PC-9 (cell line): ENCODE measurements at places on chromosomes 13 and 19.

DNA sequence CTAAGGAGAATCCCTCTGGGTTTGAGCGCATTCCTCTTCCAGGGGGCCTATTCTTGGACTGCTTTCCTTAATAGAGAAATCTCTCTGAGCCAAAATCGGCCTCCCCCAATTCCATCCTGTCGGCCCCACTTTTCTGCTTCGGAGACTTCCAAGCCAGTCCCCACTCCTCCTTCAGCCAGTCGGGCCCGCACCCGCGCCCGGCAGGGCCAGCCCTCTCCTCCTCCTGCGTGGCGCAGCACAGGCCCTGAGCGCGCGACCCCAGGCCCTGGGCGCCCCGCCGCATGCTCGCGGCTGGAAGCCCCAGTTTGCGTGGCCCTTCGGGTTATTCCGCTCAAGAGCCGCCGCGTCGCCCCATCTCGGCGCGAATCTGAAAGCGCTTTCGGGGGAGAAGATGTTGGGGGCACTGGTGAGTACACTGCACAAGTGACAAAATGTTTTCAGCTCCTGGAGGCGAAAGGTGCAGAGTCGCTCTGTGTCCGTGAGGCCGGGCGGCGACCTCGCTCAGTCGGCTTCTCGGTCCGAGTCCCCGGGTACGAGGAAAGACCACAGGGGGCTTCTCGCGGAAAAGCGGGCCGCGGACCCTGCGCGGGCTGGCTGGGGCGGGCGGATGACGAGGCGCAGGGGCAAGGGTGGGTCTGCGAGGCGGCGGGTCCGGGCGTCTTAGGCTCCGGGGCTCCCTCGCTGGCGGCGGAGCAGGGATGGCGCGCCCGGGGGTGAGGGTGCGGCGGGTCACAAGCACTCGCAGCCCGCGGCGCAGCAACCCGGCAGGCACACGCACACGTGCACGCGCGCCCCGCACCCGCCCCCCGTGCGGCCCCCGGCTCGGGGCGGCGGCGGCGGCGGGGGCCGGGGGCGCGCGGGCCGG lies at the start of gene IL17D:
Gene IL17D (plus strand): TSS at position 785 of the 865 bp plus-strand sequence. CDS start 303 bp downstream, outside the sequence.
- peak; percentile 5 for DNase-seq

DNA sequence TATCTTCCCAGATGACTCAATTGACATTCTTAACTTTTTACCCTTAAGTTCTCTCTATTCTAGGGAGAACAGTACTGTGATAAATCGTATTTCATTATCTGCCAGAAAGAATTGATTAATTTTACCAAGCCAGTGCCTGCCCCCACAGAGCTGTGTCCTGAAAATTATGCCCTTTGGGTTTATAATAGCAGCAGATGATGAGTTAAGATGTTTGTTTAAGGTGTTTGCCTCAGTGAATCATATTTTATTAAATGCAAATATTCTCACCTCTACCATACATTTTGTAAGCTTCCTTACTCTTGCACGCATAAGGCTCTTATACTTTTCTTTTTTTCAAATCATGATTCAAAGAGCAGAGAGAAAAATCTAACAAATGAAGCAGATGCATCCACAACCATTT lies 318.6 kb downstream of the DCT start:
- no peak for DNase-seq

DNA sequence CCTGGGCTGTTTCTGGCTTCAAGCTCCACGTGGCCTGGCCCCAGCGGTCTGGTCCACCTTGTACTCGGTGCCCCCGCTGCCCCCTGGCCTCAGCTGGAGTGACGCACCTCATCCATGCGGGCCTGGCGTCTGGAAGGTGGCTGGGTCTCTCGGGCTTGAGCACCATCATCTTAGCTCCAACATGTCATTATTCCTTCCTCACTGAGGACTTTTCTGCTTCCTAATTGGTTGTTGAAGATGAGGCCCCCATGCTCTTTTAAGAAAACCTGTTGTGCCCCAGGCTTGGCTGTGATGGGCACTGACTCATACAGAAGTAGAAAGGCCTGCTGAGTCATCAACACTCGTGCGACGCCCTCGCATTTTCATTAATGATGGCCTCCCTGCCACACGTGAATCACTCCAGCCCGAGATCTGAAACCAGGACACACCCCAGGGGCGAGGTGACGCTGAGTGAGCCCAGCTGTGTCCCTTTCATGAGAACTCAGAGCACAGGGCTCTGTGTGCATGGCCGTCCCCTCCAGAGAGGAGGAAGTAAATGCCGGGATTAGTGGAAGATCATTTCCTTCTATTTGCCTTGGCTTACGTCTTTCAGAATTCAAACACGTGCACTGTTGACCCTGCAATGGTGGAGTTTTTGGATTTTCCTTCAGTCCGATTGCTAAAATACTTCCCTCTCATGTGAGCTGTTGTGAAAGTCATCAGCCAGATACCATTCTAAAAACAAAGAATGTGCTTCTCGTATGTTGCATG lies 14.0 kb upstream of the GJA3 start:
- peak; percentile 97 for DNase-seq

DNA sequence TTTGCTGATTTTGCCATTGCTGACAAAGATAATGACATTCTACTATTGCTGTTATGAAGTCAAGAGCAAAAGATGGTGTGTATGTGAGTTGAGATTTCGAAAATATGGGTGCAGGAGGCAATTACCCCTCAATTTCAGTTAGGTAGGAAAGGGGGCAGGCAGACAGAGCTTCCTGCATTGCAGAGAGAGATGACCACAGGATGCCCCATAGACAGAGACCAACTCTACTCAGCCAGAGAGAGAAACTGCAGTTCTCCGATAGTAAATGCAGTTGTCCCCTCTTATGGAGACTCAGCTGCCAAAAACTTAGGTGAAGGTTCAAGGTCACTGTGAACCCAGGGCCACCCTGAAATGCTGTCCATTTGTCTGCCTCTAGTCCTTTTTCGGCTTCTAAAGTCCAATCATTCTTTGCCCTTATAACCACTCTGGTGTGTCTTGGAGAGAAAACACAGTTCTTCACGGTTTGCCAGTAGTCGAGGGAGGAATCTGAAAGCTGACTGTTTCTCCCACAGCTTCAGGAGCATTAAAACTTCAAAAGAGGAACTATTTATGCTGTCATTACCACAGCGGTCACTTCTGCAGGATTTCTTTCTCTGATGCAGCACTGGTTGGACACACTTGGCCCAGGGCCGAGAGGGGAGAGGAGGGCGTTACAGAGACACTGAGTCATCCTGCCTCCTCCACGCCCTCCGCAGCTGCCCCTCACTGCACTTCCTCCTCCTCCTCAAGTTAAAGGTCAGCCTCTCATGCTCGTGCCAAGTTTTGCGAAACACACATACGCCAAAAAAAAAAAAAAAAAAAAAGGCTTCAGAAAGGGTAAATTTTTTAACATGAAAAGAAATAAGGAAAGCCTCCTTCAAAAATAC lies 264.3 kb downstream of the FOXO1 start:
- DNase-seq, result peak; percentile 88

- DNase-seq, result no peak
These were observed 9.1 kb downstream of the KL start for GRCh38 chr13:33025220-33025744.

- no peak for DNase-seq
These were observed 139.6 kb downstream of the CACNA1A start for GRCh38 chr19:13366529-13367143.

DNA sequence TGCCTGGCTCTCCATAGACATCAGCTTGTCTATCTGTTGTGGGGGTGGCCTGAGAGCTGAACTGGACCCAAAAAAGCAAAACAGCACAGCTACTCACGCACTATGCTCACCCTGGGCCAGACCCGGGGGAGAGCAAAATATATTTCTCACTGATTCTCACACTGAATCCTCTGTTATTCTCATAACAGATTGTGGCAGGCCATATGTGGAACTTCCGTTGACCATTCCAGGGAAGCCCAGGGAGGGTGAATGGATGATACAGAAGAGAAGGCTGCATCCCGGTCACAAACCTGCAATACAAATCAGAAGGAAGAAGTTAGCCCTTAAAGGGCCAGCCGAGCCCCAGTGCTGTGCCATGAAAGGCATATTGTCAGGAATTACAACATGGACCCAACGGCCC lies 362.5 kb downstream of the ZNF536 start:
- DNase-seq, result no peak

- DNase-seq, result peak; percentile 37
These were observed 67.9 kb downstream of the PCCA start for GRCh38 chr13:100156788-100157187.

- peak; percentile 16 for DNase-seq
These were observed 22.4 kb upstream of the EBI3 start for GRCh38 chr19:4206818-4207484.

GRCh38 chr13:80132741-80133601 lies 208.0 kb downstream of the SPRY2 start:
- peak; percentile 81 for DNase-seq

GRCh38 chr19:50450369-50451222 lies 17.9 kb downstream of the MYBPC2 start:
- DNase-seq, result no peak

DNA sequence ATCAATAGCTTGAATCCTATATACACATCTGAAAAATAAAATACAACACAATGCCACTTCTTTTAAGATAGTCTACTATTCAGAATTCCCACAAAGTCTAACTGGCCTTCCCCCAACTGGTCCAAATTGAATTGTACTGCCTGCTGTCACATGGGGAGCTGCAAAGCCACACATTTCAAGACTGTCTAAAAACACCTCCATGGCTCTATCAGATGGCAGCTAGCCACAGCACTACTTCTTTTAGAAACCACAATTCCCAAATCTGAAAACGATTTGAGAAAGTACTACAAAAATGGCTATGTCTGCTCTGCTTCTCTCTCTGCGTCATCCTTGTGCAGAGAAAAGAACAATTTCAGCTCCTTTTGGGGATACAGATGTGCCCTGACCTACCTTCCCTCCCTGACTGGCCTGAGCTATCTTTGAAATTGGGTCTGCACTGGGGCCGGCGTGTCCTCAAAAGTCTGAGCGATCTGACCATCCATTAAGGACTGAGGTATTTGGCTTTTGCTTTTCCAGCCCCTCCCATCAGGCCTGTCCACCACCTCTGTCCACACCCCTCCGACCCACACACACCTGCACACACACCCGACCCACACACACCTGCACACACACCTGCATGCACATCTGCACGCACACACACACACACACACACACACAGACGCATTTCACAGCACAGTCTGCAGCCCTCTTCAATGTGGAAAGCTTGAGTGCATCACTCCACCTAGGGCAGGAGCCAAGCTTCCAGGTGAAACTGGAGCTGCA lies 68.6 kb upstream of the IPO5 start:
- no peak for DNase-seq

DNA sequence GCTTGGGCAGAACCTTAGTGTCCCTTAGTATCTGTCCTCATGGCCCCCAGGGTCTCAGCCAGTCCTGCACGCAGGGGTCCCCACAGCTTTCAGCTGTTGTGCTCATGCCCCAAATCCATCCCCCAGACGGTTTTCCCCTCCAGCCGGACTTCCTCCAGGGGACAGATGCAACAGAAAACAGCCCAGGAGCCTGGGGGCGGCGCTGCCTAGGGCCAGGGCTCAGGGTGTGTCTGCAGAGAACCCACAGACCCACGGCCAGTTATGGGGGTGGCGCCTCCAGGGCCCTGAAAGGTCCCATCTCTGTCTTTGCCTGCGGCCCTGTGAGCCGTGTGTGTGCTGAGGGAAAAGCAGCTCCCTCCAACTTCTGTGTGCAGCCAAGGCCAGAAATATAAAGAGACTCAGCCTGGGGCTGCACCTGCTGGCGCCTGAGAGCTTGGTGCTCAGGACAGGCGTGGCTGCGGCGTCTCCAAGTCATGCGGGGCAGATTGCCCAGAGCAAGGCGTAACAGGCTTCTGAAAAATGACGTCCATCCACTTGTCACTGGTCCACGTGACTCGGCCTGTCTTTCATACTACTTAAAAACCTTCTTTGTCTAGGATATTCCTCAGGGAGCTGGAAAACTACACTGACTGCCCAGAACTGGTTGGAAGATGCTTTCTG lies 22.1 kb upstream of the F7 start:
- DNase-seq, result peak; percentile 60

GRCh38 chr13:91362908-91363307 lies 15.4 kb downstream of the MIR17HG start:
- no peak for DNase-seq

GRCh38 chr13:94858856-94859255 lies 146.5 kb upstream of the SOX21 start:
- no peak for DNase-seq

GRCh38 chr19:28472843-28473242 lies 740.1 kb downstream of the UQCRFS1 start:
- no peak for DNase-seq

DNA sequence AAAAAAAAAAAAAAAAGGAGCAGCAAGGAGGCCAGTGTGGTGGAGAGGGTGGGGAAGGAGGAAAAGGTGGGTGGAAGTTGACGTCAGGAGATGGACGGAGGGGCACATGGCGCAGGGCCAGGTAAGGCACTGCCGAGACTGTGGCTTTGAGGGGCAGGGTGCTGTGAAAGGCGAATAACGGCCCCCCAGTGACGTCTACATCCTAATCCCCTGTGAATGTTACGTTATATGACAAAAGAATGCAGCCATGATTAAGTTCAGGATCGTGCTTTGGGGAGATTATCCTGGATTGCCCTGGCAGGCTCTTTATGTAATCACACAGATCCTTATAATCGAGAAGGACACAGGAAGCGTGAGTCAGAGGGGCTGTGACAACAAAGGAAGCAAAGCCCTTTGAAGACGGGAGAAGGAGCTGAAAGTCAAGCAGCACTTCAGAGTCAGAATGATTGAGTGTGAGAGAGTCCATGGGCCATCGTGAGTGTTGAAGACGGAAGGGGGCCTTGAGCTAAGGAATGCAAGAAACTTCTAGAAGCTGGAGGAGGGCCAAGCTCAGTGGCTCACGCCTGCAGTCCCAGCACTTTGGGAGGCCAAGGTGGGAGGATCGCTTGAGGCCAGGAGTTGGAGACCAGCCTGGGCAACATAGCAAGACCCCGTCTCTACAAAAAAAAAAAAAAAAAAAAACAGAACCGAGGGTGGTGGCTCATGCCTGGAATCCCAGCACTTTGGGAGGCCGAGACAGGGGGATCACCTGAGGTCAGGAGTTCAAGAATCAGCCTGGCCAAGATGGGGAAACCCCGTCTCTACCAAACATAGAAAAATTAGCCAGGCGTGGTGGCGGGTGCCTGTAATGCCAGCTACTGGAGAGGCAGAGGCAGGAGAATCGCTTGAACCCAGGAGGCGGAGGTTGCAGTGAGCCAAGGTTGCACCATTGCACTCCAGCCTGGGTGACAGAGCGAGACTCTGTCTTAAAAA lies 13.8 kb upstream of the CEACAM16 start:
- peak; percentile 58 for DNase-seq

GRCh38 chr13:40666933-40667621 lies 636 bp upstream of the FOXO1 start:
- peak; percentile 15 for DNase-seq

DNA sequence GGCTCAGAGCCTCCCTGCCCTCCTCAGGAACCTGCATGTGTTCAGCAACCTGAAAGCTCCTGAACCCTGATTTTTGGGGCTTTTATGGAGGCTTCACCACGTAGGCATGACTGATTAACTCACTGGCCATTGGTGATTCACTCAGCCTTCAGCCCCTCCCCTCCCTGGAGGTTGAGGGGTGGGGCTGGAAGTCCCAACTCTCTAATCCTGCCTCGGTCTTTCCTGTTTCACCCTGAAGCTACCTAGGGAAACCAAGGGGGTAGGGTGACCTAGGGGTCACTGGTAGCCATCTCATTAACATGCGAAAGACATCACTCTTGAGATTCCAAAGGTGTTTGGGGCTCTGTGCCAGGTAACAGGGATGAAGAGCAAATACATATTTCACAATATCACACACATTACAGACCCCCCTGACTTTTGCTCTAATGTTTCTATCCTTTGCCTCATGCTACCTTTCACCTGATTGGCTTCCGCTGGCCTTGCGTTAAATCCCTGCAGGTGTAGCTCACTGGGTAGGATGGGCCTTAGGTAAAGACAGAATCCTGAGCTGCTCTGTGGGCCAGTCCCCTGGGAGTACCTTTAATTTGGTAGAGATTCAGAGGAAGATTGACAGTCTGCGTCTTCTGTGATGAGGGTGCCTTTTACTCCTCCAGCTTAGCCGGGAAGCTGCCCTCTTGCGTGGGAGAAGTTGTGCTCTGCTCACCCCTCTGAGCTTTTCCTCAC lies 260.6 kb downstream of the ATP8A2 start:
- no peak for DNase-seq
